ENCODE measurements at places on chromosomes 6 and 20.

- no peak for DNase-seq
These were observed 79.5 kb upstream of the BTBD3 start for GRCh38 chr20:11838076-11838636.

DNA sequence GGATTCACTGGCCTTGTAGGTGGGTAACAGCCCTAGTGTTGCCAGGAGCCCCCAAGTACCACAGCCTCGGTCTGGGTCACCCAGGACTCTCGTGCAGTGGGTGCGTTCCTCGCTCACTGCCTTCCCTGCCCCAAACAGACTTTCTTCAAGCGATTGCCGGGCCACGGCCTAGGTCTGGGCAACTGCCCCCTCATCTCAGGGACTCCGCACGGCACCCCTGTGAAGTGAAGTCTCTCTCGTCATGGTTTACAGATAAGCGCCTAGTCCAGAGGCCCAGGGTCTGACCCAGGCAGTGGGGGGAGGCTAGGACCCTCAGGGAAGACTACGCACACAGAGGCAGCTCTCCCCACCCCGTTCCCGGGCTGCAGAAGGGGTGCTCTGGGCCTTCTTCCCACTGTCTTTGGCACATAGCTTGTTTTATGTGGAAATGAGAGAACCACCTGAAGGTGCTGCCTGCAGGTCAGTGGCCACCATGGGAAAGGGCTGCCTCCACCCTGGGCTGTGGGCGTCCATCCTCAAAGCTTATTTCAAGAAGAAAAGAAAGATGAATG, 220.8 kb downstream of the ERMARD start:
- DNase-seq: no peak

DNA sequence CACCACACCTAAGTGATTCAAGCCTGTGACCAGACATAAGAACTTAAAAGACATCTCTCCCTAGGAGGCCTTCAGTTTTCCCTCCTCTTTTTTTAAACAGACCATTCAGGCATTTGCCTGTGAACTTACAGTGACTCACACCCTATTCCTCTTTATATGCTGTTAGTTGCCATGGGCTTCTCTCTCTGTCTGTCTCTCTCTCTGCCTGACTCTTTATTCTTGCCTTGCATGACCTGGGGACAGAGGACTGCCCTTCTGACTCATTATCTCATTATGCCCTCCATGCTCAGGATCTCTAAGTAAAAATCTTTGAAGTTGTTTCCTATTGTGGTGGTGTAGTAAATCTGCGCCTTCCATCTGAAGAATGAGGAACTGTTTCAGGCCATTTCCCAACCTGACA, 442.2 kb upstream of the MAN1A1 start:
- no peak for DNase-seq

- DNase-seq: no peak
These were observed 474.9 kb upstream of the AGPAT4 start for GRCh38 chr6:161748535-161749416.

DNA sequence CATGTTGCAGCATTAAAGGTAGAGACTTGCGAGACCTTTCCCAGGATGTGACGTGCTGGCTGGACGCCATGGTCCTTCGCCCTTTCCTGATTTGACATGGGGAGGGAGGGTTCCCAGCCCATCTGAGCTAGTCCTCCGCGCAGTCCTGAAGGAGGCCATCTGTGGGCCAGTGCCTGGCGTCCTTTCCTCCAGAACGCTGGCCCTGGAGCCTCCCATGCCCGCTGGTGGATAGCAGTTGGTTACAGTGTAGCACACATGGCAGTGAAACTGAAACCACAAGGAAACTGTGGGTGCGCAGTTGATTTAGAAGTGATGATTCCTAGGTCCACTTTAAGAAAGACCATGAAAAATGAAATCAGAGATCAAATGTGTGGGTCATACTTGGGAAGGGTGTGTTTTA, 193.7 kb downstream of the CDH4 start:
- DNase-seq: no peak

DNA sequence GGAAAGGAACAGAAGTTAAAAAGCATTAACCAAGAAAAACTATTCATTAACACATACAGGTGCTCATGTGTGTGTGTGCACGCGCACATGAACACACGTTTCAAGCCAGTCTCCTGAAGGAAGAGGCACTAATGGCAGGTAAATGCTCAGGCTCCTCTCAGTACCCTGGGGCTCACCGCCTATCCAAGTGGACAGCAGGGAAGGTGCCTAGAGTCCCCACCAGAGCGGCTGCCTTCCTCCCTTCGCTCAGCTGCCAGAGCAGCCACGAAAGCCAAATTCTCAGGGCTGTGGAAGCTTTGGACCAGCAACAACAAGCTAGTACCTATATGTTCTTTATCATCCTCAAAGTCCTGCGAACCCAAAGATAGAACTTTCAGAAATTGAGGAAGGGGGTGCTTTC, 42.6 kb downstream of the PLCG1 start:
- no peak for DNase-seq
